ENCODE measurements at places on chromosomes 11 and 22.

GRCh38 chr22:46592390-46592872 lies 27.8 kb upstream of the GRAMD4 start:
- H3K27me3 ChIP-seq, result no peaks in the 10 kb centered on the region
- H3K27ac ChIP-seq, result no peak overlapping the region
- no peaks in the 10 kb centered on the region for H3K36me3 ChIP-seq
- peak; percentile 66 for DNase-seq
- H3K4me1 ChIP-seq, result peaks cover 11% of the 10 kb centered on the region
- peak overlapping the region; percentile 71 for H3K4me3 ChIP-seq

DNA sequence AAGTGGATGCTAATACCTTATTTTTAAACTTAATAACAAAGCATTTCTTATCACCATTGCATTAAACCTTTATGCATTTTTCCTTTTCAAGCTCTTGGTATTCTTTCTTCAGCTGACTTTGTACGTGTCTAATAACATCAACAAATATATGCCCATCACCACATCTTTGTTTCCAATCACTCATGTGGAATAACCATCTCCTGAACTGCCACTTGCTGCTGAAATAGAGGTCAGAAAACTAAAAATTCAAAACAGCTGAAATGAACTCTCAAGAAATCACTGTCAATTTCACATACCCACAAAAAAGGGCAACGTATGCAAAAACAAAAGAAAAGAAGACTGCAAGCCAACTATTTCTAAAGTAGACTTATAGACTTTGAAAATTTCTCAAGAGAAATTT lies 7.4 kb downstream of the MSANTD4 start:
- peaks cover 64% of the 10 kb centered on the region for H3K4me1 ChIP-seq
- no peak overlapping the region for H3K27ac ChIP-seq
- no peaks in the 10 kb centered on the region for H3K27me3 ChIP-seq
- peaks cover 18% of the 10 kb centered on the region for H3K36me3 ChIP-seq

DNA sequence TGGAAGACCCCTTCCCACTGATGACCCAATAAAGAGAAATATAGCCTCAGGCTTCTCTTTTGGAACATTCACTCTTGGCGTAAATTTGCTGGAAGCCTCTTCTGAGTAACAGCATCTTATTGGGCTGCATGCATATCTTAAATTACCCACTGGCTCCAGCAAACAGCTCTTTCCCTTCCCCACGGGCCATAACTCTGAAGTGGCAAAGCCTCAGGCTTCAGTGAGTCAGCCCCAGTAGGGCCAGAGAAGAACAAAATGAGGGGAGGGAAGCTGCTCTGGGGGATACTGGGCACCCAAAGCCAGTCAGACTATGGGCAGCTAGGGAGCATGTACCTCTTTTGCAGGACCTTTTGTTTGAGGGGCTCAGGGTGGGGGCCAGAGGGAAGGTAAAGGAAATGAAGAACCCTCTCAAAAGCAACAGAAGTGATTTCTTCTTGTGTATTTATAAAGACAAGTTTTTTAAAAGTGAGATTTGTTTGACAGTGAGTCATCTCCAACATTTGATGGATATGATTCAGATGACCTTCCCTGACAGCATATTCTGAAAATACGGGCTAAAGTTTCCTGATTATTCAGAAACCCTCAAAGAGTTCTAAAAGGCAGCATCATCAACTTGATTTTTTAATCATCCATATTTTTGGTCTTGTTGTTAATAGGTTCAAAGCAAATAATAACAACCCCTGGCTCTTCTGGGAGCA lies 203.4 kb downstream of the KIF18A start:
- H3K36me3 ChIP-seq, result no peaks in the 10 kb centered on the region
- no peak overlapping the region for H3K27ac ChIP-seq
- no peak overlapping the region for H3K4me3 ChIP-seq

DNA sequence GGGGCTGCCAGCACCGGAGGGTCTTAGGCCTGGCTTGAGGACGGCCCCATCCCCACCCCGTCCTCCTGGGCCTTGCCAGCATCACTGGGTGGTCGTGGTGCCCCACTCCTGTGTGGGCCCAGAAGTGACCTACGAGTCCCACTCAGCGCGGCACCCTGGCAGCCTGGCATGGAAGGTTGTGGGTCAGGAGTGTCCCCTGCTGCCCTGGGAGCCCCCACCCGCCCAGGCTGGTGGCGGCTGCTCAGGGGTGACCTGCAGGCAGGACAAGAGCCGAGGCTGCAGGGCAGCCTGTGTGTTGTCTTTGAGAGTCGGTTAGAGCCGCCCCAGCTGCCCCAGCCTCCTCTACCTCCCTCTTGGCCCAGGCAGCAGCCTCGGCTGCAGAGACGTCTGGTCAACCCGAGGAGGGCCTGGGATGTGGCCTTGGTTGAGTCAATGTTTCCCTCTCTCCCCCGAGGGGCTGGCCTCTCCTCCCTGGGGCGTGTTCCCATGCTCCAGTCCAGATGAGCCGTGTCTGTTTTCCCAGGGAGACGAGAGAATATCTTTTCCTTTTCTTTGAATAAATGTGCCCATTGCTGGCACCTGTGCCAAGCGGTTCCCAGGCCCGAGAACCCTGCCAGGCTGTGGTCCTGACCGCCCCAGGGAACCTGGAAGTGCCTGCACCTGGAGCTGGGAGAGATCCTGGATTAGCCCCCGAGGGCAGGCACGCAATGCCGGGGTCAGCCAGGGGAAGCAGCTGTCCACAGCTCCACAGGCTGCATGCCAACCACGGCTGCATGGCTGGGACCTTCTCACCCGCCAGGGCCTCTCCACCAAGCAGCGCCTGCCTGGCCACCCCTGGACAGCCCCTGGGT lies 35.7 kb upstream of the MUC5AC start:
- no peak overlapping the region for H3K27ac ChIP-seq
- H3K4me3 ChIP-seq, result no peak overlapping the region
- H3K4me1 ChIP-seq, result peaks cover 2% of the 10 kb centered on the region
- DNase-seq, result no peak

GRCh38 chr11:1092145-1092670 lies 17.5 kb downstream of the MUC2 start:
- no peaks in the 10 kb centered on the region for H3K4me1 ChIP-seq
- no peaks in the 10 kb centered on the region for H3K36me3 ChIP-seq
- no peak overlapping the region for H3K27ac ChIP-seq
- no peak overlapping the region for H3K4me3 ChIP-seq

GRCh38 chr11:43685440-43685839 lies 4.9 kb downstream of the HSD17B12 start:
- H3K27me3 ChIP-seq, result no peaks in the 10 kb centered on the region
- no peak overlapping the region for H3K27ac ChIP-seq
- H3K4me1 ChIP-seq, result peaks cover 52% of the 10 kb centered on the region
- no peak overlapping the region for H3K4me3 ChIP-seq
- no peak for DNase-seq
- H3K36me3 ChIP-seq, result peaks cover 39% of the 10 kb centered on the region
